ENCODE measurements at places on chromosomes 2 and 18.

GRCh38 chr2:112665113-112665780 lies 19.5 kb downstream of the SLC20A1 start:
- no peak for DNase-seq

- DNase-seq = no peak
Measured at GRCh38 chr18:11027862-11028261, 121.5 kb downstream of the PIEZO2 start.

GRCh38 chr18:72973841-72974240 lies 106.1 kb upstream of the NETO1 start:
- no peak for DNase-seq

- DNase-seq = no peak
Measured at GRCh38 chr2:53303012-53303578, 464.5 kb upstream of the CHAC2 start.

DNA sequence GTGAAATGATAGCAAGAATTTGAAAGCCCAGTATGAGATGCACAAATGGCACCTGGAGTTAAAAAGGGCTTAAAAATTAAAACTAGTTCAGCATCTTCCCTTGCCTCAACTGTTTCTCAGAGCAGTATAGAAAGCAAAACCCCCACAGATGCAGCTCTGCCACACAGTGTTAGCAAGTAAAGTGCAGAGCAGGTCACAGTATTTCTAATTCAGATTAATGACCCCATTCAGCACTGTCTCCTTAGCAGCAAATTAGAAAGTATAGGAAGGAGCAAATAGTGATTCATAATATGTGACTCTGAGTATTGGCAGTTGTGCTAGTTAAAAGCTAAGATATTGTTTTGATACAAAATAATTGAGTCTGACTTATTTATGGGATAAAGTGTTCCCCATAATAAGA lies 73.8 kb upstream of the CCDC85A start:
- DNase-seq = no peak

DNA sequence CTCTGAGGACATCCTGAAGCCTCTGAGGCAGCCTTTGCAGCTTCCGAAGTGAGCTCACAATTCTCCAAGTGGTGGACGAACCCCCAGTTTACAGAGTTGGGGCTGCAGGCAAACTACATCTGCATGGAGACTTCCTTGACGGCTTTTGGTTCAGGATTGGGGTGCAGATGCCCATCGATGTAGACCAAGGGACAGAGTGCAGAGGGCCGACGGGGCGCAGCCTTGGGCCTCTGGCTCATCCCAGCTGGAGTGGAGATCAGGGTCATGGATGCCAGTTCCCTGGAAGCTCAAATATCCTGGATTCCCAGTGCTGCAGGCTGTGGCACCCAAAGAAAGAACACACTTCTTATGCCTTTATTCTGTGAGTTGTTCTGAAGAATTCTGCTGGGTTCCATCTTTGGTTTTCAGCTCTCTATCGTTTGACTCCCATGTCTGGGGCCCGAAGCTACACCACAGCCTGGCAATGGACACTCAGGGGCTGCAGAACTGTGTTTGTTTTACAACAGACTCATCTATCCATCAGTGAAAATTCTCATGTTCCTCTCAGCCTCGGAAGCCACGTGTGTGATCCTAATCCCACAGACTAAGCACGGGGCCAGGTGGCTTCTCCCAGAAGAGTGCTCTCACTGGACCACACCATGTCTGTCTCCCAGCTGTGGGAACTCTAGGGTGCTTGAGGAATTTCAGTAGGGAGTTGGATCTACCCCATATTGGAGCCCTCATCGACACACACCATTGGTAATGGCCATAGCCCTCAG lies 414.1 kb upstream of the MYT1L start:
- no peak for DNase-seq

- DNase-seq = no peak
Measured at GRCh38 chr2:239539083-239539775, 138.4 kb upstream of the HDAC4 start.

GRCh38 chr2:15127876-15128275 lies 433.3 kb downstream of the NBAS start:
- no peak for DNase-seq

DNA sequence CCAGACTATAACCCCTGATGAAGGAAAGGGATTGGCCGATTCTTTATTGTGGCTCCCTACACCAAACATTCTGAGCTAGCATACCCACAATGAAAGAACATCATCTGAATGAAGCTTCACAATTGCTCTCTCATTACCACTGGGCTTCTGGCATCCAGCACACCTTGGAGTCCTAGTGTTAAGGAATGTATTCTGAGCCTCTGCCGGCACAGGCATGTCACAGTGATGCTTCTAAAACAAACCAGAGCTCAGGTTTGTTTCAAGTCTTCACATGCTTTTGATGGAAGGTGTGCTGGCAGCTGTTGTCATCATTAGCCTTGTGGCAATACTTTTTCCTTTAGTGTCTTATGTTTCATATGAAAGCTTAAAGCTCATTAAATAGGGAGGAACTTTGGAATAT lies 76.3 kb upstream of the RBBP8 start:
- no peak for DNase-seq

GRCh38 chr2:46565364-46565763 lies 86.0 kb downstream of the TMEM247 start:
- DNase-seq = no peak

DNA sequence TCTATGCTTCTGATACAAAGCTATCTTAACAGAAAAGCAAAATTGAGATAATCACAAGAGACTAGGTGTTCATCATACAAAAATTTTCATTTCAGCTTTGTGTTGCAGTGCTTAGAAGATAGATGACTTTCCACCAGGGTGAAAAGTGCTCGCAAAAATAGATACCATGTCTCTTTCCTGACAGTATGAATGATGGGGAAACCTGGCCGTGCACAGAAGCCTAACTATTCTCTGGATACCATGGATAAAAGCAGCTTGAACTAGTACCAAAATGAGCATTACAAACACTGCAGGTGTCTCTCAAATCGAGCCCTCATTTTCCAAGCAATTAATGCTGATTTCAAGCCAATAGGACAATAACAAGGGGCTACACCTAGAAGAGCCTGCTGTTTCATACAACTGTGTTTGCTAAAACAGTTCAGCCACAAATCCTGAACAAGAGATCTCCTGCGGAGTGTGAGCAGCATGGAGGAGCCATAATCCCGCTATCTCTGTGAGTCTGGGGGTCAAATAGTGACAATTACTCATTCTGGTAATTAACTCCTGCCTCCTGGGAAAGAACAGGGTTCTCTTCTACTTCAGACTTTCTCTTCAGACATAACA lies 507.6 kb downstream of the PID1 start:
- DNase-seq = no peak

GRCh38 chr18:10322004-10322403 lies 132.4 kb upstream of the APCDD1 start:
- no peak for DNase-seq

DNA sequence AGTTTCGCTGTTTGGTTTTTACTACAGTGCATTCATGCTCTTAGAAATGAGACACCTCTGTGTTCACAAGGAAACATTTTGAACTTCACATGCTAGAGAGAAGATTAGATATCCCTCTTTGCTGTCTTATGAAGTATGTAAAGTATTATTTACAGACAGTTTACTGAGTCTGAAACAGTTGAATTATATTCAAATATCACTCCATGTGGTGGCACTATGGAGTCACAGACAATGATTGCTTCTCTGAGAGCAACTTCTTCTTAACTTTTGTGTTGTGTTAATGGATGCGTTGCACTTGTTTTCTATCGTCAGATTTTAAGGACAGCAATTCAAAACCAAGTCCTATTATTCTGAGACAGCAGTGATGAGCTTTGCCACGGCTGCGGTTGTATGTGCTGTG lies 823.6 kb downstream of the GALR1 start:
- no peak for DNase-seq

DNA sequence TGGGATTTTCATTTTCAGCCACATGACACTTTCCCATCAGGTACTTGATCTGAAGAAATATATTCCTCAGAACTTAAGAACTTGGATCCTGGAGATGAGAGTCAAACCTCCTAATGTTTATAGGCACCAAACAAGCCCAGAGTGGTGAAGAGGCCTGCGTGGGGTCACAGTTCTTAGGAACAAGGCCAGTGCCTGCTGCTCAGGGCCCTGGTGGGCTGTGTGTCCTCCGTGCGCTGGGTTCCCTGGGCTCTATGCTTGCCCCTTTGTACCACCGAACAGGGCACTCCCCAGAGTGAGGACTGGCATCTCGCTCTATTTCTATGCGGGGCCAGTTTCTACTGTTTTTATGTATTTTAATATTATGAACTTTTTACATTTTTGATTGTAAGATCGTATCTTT lies 76.0 kb upstream of the RBM44 start:
- no peak for DNase-seq

DNA sequence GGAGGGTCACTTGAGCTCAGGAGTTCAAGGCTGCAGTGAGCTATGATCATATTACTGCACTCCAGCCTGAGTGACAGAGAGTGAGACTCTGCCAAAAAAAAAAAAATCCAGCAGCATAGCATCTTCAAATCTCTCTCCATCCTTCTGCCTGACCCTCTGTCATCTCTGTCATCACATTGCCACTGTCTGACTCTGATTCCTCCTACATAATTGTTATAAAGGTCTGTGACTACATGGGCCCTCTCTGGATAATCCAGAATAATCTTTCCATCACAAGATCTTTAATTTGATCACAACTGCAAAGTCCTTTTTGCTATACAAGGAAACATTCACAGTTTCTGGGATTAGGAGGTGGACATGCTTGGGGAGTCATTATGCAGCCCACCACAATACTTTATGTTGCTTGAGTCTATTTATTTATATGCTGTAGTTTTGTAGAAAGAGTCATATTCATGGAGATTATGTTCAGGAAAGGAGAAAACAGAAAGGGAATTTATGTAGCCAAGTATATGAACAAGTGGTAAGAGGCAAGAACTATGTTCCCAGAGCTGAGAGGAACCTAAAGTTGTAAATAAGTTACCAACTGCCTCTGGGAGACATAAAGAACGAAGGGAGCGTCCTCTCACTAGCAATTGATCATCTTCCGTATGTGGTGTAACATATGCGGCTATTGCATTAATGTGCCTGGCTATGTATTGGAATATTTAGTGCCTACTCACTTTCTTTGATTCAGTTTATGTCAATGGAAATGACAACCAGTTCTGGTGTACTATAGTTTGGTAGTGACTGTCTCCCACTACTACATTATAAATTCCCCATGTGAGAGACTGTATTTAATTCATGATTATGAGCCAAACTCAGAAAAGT lies 21.5 kb downstream of the RND3 start:
- no peak for DNase-seq

DNA sequence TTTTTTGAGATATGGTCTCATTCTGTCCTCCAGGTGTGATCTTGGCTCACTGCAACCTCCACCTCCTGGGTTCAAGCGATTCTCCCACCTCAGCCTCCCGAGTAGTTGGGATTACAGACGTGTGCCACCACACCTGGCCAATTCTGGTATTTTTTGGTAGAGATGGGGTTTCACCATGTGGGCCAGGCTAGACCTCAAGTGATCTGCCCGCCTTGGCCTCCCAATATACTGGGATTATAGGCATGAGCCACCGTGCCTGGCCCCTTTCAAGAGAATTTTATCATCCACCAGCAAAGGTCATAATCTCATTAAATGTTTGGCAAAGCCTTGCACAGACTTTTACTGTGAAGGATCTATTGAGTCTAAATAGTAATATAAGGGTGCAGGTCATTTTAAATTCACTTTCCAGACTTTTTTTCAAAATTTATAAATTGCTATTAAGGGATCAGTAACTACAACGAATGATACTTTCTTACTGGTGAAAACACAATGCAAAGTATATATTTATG lies 2.5 kb downstream of the HADHA start:
- DNase-seq = no peak

GRCh38 chr18:11497585-11497984 lies 111.8 kb upstream of the SLC35G4 start:
- DNase-seq = no peak

GRCh38 chr18:67354692-67355091 lies 161.8 kb downstream of the DSEL start:
- DNase-seq = no peak

- DNase-seq = no peak
Measured at GRCh38 chr2:161416708-161417437, 776 bp downstream of the TBR1 start.

DNA sequence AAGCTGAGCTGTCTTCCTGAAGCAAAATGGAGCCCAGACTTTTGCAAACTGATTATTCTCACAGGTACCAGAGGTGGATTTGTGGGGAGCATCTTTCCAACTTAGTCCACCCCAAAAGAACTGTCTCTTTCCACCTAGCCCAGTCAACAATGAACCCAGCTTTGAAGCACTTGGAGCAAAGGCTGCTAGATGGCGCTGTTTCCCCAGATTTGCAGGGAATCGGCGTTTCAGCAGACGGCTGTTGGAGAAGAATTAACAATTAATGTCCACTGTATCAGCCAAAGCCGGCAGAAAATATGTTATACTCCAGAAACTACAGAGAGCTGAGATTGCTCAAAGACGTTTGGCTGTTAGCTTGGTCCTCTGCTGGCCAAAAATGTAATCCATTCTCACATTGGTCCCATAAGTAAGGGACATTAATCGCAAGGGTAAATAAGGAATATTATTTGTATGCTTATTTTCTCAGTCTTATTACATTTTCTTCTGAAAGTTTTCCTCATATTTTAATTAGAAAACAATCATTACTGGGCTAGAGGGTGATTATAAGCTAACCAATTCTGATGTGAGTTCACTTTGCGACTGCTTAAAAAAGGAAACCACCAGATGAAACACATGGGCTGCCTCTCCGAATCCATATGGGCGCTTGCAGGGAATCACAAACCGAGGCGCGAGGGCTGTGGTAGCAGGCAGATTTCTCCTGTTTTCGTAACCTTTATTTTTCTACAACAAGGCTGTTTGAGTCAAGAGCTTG lies 423.8 kb upstream of the MEX3C start:
- DNase-seq = no peak

GRCh38 chr2:187274146-187274545 lies 173.9 kb downstream of the CALCRL start:
- no peak for DNase-seq

GRCh38 chr2:170685591-170685990 lies 29.5 kb upstream of the SP5 start:
- no peak for DNase-seq

GRCh38 chr2:148292431-148292830 lies 271.5 kb downstream of the MBD5 start:
- DNase-seq = no peak

Measured in CD4-positive, alpha-beta T cell treated with Interleukin-2 at 100 ng/mL for 4 hours (primary cell).